Motor neuron (in vitro differentiated cells): ENCODE measurements at places on chromosomes 5 and 9. TPM values are rescaled to one million over a fixed set of nuclear protein-coding genes. Genes with fewer than 3 reads are reported as not detected.

CD72 gene
- 1.6 and 2.0 TPM in 2 replicates for total RNA-seq

FRMD3 gene
- total RNA-seq = 3.8 and 4.7 TPM in 2 replicates

CNTRL gene
- total RNA-seq = 15.9 and 18.4 TPM in 2 replicates

DMRTA1 gene
- 0.10 and 0.11 TPM in 2 replicates for total RNA-seq

SLC6A18 gene
- 0.14 TPM in 1 of 2 replicates, not detected in the other for total RNA-seq

NEUROG1 gene
- total RNA-seq = not detected in 2 replicates

PDZD2 gene
- total RNA-seq = 2.0 and 3.1 TPM in 2 replicates

NAIP gene
- 76.6 and 80.1 TPM in 2 replicates for total RNA-seq

TMEM232 gene
- 7.0 and 8.8 TPM in 2 replicates for total RNA-seq

PTPN3 gene
- 2.0 and 2.5 TPM in 2 replicates for total RNA-seq

PCDHGA11 gene
- total RNA-seq = 8.5 and 15.1 TPM in 2 replicates

AGTPBP1 gene
- 64.7 and 73.7 TPM in 2 replicates for total RNA-seq

CDKN2A gene
- total RNA-seq = 8.3 and 15.3 TPM in 2 replicates

PFN3 gene
- total RNA-seq = not detected in 2 replicates

NTNG2 gene
- total RNA-seq = 4.0 and 5.3 TPM in 2 replicates

CCDC152 gene
- total RNA-seq = 0.75 and 0.81 TPM in 2 replicates

ZDHHC11 gene
- total RNA-seq = 2.0 and 4.4 TPM in 2 replicates

ZNF879 gene
- total RNA-seq = 9.8 and 10.5 TPM in 2 replicates

RBM27 gene
- total RNA-seq = 20.9 and 21.9 TPM in 2 replicates

PCDHGB3 gene
- total RNA-seq = 0.32 and 0.47 TPM in 2 replicates

SHC3 gene
- 30.1 and 35.2 TPM in 2 replicates for total RNA-seq

GFI1B gene
- total RNA-seq = 0.09 and 0.41 TPM in 2 replicates

ZNF608 gene
- 138 and 141 TPM in 2 replicates for total RNA-seq

ERCC6L2 gene
- 59.2 and 66.5 TPM in 2 replicates for total RNA-seq

GCNT4 gene
- total RNA-seq = 0.27 and 0.42 TPM in 2 replicates

PCYOX1L gene
- total RNA-seq = 20.0 and 20.5 TPM in 2 replicates

IFNA21 gene
- total RNA-seq = 0.77 TPM in 1 of 2 replicates, not detected in the other

NUTM2G gene
- 0.63 and 0.77 TPM in 2 replicates for total RNA-seq

ZNF883 gene
- total RNA-seq = 5.6 and 7.5 TPM in 2 replicates

ASPN gene
- total RNA-seq = 312 and 356 TPM in 2 replicates

TXNDC15 gene
- 32.6 and 35.2 TPM in 2 replicates for total RNA-seq

RASGEF1C gene
- 0.50 TPM in 1 of 2 replicates, not detected in the other for total RNA-seq

TMOD1 gene
- 1.0 and 1.1 TPM in 2 replicates for total RNA-seq

GDF9 gene
- total RNA-seq = 1.5 TPM in 2 replicates

ELL2 gene
- 37.0 and 46.2 TPM in 2 replicates for total RNA-seq

WDR31 gene
- total RNA-seq = 2.0 and 2.4 TPM in 2 replicates

NELFB gene
- 37.5 and 39.1 TPM in 2 replicates for total RNA-seq

DAB2IP gene
- total RNA-seq = 19.2 and 22.4 TPM in 2 replicates

ELAVL2 gene
- 329 and 333 TPM in 2 replicates for total RNA-seq

CCL27 gene
- not detected in 2 replicates for total RNA-seq

GKAP1 gene
- total RNA-seq = 11.3 and 12.3 TPM in 2 replicates

LECT2 gene
- not detected in 2 replicates for total RNA-seq

PLPP7 gene
- total RNA-seq = 9.9 and 10.6 TPM in 2 replicates

MXD3 gene
- total RNA-seq = 28.9 and 34.1 TPM in 2 replicates

ADRB2 gene
- total RNA-seq = 1.8 and 2.1 TPM in 2 replicates

SLC26A2 gene
- 13.2 and 13.9 TPM in 2 replicates for total RNA-seq
